ENCODE measurements at places on chromosomes 3 and 15. TPM values are rescaled to one million over a fixed set of nuclear protein-coding genes. Genes with fewer than 3 reads are reported as not detected.

GRCh38 chr15:85037641-85038040 is 56.0 kb downstream of the PDE8A start:
- no peaks in the 10 kb centered on the region for H3K36me3 ChIP-seq
- DNase-seq: no peak
- peaks cover 4% of the 10 kb centered on the region for H3K4me1 ChIP-seq
- H3K27ac ChIP-seq: no peak overlapping the region
- no peaks in the 10 kb centered on the region for H3K27me3 ChIP-seq
- H3K4me3 ChIP-seq: no peak overlapping the region

GRCh38 chr3:11510356-11510755 is 133.4 kb downstream of the VGLL4 start:
- H3K4me3 ChIP-seq: no peak overlapping the region
- no peaks in the 10 kb centered on the region for H3K27me3 ChIP-seq
- H3K4me1 ChIP-seq: no peaks in the 10 kb centered on the region
- H3K36me3 ChIP-seq: no peaks in the 10 kb centered on the region
- no peak for DNase-seq

- DNase-seq: no peak
- no peak overlapping the region for H3K27ac ChIP-seq
- H3K27me3 ChIP-seq: no peaks in the 10 kb centered on the region
- peaks cover 7% of the 10 kb centered on the region for H3K4me1 ChIP-seq
Measured at GRCh38 chr3:111284503-111285183, 213.0 kb downstream of the NECTIN3 start.

- H3K27ac ChIP-seq: no peak overlapping the region
- no peaks in the 10 kb centered on the region for H3K36me3 ChIP-seq
- DNase-seq: no peak
- no peak overlapping the region for H3K4me3 ChIP-seq
- peaks cover 15% of the 10 kb centered on the region for H3K27me3 ChIP-seq
Measured at GRCh38 chr15:71238926-71239325, 123.7 kb downstream of the THSD4 start.

The PP2D1 gene
- not detected for total RNA-seq

GRCh38 chr15:57218826-57219576 is 157.3 kb upstream of the CGNL1 start:
- H3K36me3 ChIP-seq: no peaks in the 10 kb centered on the region
- H3K4me3 ChIP-seq: no peak overlapping the region
- H3K4me1 ChIP-seq: no peaks in the 10 kb centered on the region
- no peak overlapping the region for H3K27ac ChIP-seq

The NMB gene
- total RNA-seq: 3.5 TPM
